ENCODE measurements at places on chromosomes 3 and 15.
A peak's percentile ranks its signal among the peaks of the same experiment; 100 is the strongest.

DNA sequence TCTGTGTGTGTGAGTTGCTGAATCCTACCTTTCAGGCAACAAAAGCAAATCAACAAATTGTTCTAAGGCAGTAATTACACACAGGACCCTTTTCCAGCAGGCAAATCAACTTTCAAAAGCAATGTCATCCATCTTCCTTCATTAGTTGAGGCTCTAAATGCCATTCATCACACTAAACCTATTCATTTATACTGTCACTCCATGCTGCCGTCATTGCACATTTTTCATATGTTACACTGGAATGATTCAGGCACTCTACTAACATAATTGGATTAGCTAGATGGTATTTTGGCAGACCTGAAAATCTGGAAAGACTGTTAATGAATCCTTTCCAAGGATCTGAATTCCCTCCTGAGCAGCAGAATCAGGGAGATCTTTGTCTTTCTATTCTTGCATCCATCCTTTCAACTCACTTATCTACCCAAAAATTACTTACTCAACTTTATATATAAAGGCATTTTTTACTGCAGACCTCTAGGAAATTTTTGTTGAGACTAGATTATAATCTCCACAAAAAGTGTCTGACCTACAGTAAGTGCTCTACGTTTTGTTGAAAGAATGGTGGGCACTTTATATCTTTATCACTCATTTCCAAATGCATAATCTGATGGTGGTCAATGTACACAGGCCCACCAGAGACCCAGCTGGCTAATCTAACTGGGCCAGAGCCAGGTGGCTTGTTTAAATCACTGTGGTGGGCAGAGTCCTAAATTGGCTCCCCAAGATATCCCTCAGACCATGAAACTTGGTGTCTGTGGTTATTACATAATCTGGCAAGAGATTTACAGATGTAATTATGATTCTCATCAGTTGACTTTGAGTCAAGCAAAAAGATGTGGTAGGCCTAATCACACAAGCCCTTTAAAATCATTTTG is 25.0 kb downstream of the MIX23 start:
- DNase-seq, result no peak

DNA sequence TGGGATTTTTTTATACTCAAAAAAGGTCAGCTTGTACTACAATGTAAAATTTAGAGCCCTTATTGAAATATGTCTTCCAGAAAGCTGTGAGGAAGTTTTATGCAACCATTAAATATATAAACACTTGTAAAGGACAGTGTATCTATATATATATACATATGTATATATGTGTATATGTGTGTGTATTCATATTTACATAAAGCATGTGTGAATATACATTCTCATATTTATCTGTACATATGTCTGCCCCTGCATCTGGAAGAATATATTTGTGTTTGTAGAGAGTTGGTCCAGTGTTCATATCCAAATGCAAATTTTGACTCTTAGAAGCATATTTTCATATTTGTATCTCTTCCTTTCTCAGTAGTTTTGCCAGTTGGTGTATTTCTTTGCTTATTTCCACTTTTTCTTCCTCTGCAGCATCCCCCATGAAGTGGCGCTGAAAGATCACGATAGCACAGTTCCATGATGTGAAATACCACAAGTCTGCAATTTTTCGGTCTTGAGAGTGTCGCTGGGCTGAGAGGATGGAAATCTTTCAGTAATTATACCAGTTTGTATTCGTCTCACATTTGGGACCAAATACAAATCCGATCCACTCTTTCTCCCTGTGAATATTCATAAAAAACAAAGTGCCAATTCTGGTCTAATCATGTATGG is 311.7 kb upstream of the DPH6 start:
- DNase-seq, result no peak

DNA sequence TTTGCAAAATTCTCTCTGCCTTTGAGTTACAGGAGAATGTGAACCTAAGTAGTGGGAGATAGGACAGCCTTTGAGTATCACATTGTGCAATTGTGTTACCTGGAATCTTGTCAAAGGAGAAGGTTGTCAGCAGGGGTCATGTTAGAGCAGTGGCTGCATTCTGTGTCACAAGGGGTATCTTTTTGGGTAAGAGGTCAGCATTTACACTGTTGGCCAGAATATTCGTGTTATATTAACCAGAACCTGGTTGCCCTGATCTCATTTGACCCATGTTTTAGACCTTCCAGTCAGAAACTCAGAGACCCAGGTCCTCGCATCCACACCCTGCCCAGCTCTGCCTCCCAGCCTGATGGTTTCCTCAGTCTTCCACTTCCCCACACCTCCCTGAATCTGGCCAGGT is 27.3 kb downstream of the HDC start:
- no peak for DNase-seq

- DNase-seq, result no peak
These were observed 32.8 kb upstream of the UBE2E2 start for GRCh38 chr3:23170291-23170690.

- DNase-seq, result no peak
These were observed 52.8 kb upstream of the UTS2B start for GRCh38 chr3:191383124-191383523.

- no peak for DNase-seq
These were observed 61.5 kb downstream of the OSBPL10 start for GRCh38 chr3:31919528-31919927.

GRCh38 chr3:48299746-48300712 is 33.4 kb downstream of the SPINK8 start:
- peak; percentile 38 for DNase-seq

DNA sequence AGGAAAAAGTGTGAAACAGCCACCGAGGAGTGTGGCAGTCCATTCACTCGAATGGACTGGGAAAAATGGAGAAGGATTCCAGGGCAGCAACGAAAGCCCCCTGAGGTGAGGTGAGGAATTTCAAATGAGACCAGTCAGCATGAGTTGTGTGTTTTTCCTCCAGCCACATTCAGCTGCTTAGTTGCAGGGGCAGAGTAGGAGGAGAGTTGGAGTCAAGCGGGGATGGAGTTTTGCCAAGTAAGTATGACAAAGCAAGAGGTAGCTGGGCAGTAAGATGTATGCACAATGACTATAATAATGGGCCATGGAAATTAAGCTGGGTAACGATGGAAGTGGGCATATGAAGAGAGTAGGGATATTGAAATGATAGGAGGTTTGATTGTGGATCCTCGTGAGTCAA is 64.4 kb downstream of the CCDC54 start:
- no peak for DNase-seq

- no peak for DNase-seq
These were observed 328.5 kb downstream of the NAALADL2 start for GRCh38 chr3:175187586-175187985.

DNA sequence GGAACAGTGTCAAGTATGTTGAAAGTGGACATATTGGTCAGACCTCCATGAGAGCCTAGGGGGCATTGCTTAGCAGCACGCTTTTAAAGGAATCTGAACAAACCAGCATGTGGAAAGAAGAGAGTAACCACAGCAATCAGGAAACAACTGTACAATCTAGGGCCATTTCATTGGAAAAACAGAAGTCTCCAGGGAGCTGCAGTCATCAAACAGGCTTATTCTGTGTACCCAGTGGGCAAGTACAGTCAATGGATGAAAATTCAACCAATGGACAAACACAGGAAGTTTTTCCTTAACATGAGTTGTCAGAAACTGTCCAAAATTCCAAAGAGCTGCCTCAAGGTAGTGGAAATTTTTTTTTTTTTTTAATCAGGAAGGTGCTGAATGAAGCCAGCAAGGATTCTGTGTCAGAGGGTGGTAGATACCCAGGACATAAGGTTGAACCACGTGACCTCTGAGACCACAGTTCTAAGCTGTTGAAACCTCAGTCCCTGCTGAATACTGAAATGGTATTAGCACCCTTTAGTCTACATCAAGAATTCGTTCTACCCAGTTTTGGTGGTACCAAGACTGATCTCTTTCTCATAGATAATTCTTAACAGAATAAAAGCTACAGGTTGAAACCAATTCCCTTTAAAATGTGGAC is 4.4 kb upstream of the DLG1 start:
- DNase-seq, result no peak

GRCh38 chr3:138748190-138748589 is 86.5 kb downstream of the PIK3CB start:
- DNase-seq, result no peak

GRCh38 chr3:194667363-194667762 is 4.6 kb downstream of the LSG1 start:
- DNase-seq, result no peak

DNA sequence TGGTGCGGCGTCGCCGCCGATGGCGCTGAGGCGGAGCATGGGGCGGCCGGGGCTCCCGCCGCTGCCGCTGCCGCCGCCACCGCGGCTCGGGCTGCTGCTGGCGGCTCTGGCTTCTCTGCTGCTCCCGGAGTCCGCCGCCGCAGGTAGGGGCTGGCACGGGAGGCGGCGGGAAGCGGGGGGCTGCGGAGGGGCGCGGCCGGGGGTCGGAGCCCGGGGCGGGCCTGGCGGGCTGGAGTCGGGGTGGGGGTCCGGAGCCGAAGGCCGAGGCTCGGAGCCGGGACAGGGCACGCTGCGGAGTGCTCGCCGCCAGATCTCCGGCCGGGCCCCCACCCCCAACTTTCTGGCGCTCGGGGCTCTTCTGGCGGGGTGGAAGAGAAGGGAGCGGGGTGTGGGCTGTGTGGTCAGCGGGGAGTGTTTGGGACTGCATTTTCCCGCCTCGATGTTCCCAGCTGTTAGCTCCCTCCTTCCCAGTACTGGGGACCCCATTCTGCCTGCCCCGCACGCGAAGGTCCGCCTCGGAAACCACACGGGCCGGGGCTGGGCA is 299 bp downstream of the TYRO3 start:
- DNase-seq, result no peak

DNA sequence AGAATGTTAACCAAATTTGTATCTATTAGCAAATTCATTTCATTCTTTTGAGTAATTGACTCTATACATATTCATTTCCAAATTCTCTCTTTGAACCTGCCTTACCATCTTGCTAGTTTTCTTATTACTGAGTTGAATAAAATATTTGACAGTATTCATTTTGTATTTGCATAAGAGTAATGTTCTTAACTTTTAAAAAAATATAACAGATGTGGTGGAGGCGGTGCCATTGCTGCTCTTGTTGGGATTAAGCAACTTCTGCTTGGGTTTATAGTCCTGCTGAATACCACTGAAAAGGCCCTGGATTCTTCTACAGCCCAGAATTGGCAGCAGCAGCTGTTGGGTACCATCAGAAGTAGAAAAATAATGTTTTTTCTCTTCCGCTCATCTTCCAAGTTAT is 148.9 kb upstream of the PEX5L start:
- no peak for DNase-seq

- no peak for DNase-seq
These were observed 32.3 kb downstream of the RPN1 start for GRCh38 chr3:128618398-128618726.
